ENCODE measurements at places on chromosomes 7 and 10.

DNA sequence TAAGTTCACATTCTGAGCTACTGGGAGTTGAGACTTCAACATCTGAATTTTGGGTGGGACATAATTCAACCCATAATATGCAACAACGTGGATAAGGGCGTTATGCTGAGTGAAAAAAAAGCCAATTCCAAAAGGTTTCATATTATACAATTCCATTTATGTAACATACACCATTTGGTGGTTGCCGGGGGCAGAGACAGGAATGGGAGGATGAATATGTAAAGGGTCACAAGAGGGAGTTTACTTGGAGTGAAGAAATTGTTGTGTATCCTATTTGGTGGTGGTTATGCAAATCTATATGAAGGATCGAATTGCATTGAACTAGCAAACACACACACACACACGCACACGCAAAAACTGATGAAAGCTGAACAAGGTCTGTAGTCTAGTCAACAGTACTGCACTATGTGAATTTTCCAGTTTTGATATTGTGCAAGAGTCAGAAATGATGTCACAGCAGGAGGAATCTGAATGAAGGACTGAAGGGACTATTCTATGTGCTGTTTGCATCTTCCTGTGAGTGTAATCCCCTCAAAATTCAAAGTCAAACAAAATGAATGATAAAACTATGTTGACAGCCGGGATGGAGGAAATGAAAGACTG, 249.2 kb upstream of the HABP2 start:
- DNase-seq: no peak

DNA sequence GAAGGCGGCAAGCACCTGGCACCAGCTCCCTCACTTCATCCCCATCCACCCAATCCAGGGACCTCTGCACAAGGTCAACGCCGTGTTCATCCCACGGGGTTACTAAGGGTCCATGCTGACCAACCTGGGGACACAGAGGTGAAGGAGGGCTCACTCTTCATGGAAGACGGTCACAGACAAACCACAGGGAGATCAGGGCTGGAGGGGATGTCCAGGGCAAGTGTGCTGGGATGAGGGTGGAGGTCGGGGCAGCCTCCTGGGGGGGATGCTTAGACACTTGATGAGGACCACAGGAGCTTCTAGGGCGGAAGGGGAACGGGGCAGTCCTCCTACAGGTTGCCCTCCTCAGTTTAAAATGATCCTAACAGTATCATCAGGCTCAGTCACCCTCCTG, 46.7 kb downstream of the FAM53B start:
- no peak for DNase-seq

DNA sequence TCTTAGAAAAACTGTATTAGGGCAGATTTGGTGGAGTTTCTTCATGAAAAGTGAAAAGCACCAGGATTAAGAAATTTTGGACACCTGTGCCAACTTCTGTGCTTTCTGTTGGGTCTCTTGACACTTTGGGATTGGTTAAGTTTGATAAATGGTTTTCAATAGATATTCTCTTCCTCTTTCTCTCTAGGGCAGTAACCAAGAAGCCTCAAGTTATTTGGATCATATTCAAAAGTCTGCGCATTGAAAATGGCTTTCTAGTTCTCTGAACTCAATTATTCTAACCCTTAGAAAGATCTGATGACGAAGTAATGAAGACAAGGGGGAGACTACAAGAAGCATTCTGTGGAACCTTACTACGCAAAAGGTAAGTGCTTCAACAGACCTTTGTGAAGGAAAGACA, 144.0 kb upstream of the CCDC6 start:
- no peak for DNase-seq

DNA sequence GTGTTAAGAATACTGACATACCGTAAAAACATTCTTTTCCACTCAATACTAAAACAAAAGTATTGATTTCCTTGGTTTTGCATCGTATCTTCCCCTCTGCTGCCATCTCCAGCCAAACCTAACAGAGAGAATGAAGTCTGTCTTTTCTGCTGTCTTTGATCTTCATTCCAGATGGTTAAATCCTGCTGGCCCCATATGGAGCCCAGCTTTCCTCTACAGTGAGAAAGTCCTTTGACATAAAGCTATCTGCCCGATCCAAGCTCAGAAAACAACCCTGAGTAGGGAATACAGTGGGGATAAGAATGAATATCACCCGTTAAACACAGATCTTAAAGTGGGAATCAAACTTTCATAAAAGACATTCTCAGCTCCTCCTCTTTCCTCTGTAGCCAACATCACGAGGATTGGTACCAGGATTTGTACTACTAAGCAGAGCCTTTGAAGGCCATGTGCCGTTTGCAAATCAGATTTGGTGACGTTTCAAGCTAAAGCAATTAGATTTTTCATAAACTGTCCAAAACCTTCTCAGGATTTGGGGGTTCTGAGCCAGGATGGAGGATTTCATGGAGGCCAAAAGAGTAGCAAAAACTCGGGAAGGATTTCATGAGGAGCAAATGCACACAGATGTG, 30.8 kb upstream of the GPAM start:
- DNase-seq: no peak

GRCh38 chr7:149753375-149754233, 19.8 kb downstream of the ZNF467 start:
- DNase-seq: no peak

DNA sequence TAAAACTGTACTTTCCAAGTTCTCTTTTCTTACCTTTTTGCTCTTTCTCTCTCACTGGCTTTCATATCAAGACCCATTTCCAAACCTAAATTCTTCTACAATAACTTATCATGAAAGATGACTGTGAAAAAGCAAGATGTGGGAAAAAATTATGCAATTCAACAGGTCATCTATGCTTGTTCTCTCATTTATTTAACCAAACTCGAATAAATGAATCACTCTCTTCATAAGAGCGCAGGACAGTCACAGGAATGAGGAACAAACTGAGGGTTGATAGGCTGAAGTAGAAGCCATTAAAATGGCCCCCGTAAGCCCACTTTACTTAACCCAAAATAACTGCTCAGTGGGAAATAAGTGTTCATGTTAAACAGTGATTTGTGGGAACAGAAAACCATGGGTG, 1289.7 kb upstream of the SORCS1 start:
- no peak for DNase-seq

DNA sequence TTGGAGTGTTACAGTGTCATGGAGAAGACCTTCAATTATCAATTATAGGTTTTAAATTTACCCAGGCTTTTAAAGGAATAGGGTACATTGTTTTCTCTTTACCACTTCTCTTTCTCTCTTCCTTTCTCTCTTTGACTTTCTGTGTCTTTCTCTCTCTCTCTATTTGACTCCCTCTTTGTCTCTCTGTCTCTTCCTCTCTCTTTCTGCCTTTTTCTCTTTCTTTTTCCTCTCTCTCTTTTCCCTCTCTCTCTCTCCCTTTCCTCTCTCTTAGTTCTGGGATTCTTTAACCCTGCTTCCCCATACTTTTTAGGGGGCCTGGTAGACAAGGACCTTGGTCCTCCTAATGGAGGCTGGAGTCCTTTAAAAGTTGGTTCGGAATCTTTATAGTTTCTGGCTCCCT, 15.9 kb upstream of the GHITM start:
- DNase-seq: no peak

- DNase-seq: no peak
These were observed 2.2 kb downstream of the FAM53B start for GRCh38 chr10:124741922-124742412.

DNA sequence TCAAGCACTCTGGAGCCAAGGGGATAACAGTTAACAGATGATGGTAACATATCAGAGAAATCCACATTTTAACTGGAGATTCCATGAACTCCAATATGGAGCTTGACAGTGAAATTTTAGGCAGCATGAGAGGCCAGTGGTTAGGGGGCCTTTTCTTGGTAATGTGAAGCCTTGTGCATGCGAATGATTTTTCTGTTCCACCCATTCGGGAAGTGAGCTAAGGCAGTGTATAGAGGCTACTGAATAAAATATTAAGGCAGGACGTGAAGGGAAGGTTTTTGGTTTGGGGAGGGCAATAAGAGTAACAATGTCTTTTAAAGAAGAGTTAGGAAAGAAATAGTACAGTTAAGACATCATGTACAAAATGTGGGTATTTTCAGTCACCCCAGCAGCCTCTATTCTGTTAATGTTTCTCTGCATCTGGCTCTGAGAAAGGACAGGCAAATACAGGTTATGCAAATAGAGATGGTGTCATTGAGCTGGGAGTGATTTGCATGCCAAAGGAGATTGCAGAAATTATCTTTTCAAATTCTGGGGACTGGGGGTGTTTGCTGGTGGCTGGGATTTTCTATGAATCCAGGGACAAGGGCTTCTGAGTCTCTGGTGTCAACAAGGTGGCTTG, 6.8 kb upstream of the TAS2R60 start:
- DNase-seq: no peak

GRCh38 chr10:16915300-16915699, 98.1 kb upstream of the RSU1 start:
- DNase-seq: no peak

- DNase-seq: no peak
These were observed 46.2 kb downstream of the RGS10 start for GRCh38 chr10:119496273-119496672.

- no peak for DNase-seq
These were observed 771.2 kb downstream of the NXPH1 start for GRCh38 chr7:9204571-9204970.

- DNase-seq: no peak
These were observed 7.2 kb upstream of the ADAM22 start for GRCh38 chr7:87926581-87927461.

DNA sequence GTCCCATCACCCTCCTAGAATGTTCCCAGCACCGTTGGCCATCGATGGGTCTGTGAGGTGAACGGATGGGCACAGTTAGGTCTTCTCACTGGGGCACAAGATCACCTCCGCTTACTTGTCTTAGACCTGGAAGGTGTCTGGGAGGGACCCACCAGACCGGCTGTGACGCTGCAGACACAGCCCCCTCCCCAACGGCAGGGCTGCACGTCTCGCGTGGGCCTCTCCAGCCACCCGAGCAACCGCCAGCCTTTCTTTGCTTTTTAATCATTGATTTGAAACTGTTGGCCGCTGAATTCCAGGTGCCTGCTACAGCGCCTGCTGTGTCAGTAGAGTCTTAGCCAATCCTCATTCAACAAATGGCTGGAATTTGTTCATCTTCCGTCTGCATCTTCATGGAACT, 90.4 kb downstream of the DYNC2I1 start:
- no peak for DNase-seq

- no peak for DNase-seq
These were observed 10.8 kb downstream of the ANXA11 start for GRCh38 chr10:80194373-80195045.

DNA sequence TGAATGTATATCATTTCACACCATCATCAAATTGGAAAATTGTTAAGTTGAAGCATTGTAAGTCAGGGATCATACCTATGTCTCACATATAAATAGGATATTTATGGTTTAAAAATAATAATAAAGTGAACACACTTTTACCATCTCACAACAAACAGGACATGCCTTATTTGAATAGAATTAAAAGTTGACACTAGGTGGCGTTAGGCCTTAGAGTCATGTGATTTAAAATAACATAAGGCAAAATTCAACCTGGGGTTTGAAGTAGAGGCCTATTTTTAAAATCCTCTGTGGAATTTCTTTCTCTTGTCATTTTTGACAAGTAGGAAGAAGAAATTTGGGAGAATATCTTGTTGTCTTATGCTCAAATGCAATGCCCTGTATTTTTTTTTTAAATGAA, 184.7 kb upstream of the PCDH15 start:
- no peak for DNase-seq

DNA sequence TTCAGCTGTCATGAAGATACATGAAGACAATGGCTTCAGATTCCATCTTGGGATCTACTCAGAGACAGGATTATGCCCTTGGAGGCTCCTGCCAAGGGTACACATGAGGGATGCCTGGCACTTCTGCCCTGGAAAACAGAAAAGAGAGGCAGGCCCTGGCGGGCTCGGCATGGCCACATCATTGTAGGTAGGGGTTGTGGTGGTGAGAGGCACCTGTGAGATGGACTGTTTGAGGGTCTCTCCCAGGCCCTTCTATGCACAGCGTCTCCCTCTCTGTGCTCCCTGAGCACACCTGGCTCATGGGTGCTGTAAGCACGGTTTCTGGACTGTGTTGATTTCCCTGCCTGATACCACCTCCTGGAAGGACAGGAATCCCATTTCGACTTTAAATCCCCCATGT, 304.3 kb downstream of the GLRX3 start:
- no peak for DNase-seq

DNA sequence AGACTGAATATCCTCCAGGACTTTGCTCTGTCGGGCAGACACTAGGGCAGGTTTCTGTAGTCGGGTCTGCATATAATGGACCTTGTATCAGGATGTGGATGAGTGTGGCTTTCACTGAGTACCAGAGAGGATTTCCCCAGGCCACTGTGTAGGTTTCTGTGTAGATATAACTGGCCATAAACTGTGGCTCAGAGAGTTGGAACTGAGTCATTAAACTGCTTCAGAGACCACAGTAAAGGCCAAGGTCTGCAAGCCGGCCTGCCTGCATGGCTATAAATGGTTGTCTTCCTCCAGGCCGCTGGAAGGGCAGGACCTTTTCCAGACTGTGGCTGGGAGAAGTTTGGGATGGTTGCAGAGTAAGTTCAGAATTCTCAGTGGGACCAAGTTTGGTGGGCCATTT, 16.9 kb downstream of the ZNF92 start:
- DNase-seq: no peak

DNA sequence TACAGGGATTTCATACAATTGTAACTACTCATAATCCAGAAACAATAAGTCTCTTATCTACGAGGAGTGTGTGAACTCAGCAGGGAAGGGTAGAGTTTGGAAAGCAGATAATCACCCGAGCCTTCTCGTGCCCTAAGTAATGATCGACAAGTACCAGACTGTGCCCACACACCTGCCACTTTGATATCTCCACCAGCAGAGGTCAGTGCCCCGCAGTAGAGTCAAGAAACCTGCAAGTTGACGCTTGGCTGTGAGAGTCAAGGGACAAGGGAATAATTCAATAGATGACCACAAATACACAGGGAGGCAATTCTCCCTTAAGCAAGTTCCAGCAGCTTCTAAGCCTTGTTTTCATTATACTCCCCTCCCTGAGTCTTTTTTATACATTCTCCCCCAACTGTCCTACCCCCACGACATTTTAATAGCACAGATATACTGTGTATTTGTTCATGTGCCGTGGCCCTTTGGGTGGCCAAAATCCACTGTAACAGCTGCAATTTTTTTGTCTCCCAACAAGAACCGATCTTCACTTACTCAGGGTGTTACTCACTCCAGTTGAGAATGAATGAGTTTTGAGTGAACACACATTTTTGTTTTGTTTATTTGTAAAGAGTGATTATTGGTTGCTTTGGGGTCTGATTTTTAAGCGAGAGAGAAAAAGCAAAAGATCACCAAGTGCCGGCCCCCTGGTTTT, 106.9 kb upstream of the RHEB start:
- DNase-seq: no peak

Measured in activated effector memory CD4-positive, alpha-beta T cell treated with Interleukin-2 at 50 U/mL for 16 hours (primary cell).